ENCODE measurements at places on chromosomes 3 and 15. TPM values are rescaled to one million over a fixed set of nuclear protein-coding genes. Genes with fewer than 3 reads are reported as not detected.

CNTN6 gene
- total RNA-seq, result under 0.01 TPM

HEMK1 gene
- total RNA-seq, result 23.1 TPM

ANKRD63 gene
- not detected for total RNA-seq

KY gene
- total RNA-seq, result not detected

KBTBD12 gene
- total RNA-seq, result not detected

ELP6 gene
- 22.3 TPM for total RNA-seq

GP9 gene
- not detected for total RNA-seq

MYRIP gene
- total RNA-seq, result 0.17 TPM

CDC25A gene
- total RNA-seq, result 17.8 TPM

DLEC1 gene
- 0.17 TPM for total RNA-seq

SHC4 gene
- 23.8 TPM for total RNA-seq
